NCI-H510A treated with DMSO at 0.1 percent for 48 hours (cell line): ENCODE measurements at places on chromosomes 2 and 18.

DNA sequence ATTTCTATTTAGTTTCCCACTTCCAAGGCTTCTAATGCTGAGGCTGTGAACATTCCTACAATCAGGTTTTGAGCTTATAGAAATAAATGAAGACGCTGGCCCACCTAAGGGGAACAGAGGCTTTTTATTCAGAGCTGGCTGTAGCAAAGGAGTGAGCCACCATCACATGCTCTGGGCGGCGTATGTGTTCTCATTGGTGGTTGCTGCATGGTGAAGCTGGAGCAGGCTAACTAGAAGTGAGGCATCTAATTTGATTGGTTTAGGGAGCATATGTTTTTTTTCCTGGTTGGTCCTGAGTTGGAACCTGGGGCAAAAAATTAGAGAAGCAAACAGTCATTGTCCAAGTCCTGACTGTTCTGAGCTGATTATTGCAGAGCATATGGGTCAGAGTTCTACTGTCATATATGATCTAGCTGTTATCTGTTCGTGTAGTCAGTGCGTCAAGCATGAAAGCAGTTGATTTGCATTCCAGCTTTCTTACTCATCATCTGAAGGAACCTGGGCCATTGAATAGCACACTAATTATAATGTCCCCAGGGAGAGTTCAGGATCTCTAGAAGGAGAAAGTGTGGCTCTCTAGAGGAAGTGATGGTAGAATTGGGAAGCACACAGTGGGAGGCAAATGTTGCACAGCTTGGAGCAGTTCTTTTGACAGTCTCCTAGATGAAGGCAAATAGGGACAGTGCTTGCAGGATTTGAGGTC, 279.6 kb downstream of the PARD3B start:
- DNase-seq: no peak

DNA sequence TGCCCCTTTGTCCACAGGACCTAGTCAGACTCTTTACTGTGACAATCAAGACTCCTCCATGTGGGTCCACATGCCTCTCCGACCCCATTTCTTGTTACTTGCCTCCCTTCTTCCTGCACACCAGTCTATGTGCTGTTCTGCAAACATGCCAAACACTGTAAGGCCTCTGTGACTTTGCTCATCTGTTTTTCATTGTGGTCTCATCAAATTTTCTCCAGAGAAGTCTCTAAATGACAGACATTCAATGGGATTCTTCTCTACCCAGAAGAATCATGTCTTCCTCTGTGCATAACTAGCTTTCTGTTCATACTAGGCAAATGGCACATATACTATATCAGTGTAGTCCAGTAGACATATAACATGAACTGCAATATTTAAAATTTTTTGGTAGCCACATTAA, 43.0 kb upstream of the KCNE4 start:
- no peak for DNase-seq

DNA sequence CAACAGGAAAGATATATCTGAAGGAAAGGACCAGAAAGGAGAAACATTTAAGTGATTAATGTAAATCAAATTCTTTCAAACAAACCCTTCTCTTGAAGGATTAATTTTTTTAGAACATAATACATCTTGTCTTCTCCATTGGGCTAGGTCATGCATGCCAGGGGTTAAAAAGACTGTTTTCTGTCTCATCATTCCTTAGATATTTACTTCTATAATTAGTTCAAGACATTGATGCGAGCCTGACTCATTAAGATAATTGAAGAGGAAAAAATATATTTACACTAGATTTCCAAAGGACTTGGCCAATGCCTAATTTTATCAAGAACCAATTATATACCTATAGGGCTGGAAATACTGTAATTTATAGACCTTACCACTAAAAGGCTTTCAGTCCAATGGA, 166.6 kb upstream of the SETBP1 start:
- no peak for DNase-seq

DNA sequence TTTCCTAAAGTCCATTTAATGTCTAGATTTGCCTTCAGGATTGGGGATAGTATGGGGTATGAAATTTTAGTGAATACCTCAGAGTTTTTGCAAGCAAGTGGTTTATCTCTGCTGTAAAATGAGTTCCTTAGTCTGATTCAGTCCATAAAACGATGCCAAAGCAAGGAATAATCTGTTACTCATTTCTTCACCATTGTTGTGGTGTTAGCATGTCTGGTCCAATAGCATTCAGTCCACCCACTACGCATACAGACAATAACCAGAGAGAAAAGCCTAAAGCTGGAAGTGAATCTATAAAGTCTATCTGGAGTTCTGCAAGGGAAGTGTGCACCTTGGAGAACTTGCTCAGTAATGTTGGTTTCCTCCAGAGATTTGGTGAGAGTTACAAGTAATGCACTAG, 12.9 kb upstream of the DPP4 start:
- DNase-seq: no peak

DNA sequence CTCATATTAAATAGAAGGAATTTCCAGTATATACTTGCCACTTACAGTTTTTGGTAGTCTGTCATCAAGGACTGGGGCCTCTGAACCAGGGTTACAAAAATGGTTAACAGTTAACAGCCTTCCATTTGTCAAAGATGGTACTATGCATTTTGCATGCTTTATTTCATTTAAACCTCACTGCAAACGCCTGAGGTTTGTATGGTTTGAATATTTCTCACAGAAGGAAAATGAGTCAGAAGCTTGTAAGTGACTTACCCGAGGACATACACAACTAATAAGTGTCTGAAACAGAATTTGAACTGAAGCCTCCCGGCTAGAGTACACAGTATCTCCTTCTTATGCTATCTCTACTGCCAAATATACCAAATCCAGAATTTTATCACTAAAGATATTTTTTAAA, 1593.5 kb upstream of the ACVR2A start:
- no peak for DNase-seq

- DNase-seq: no peak
These were observed 24.5 kb downstream of the MFSD6 start for GRCh38 chr2:190432567-190433231.
